Activated B cell treated with CpG ODN at 0.5 μM for 24 hours (primary cell): ENCODE measurements at places on chromosomes 13 and 19. TPM values are rescaled to one million over a fixed set of nuclear protein-coding genes. Genes with fewer than 3 reads are reported as not detected.

NCAN gene
- total RNA-seq: not detected in 2 replicates

FCGBP gene
- 5.8 and 6.1 TPM in 2 replicates for total RNA-seq

GRCh38 chr13:30727491-30728355 lies 7.6 kb upstream of the ALOX5AP start:
- no peaks in the 10 kb centered on the region for H3K36me3 ChIP-seq
- no peak for DNase-seq
- no peaks in the 10 kb centered on the region for H3K27me3 ChIP-seq
- H3K4me3 ChIP-seq: no peak overlapping the region
- peaks cover 1% of the 10 kb centered on the region for H3K4me1 ChIP-seq

IGFL2 gene
- total RNA-seq: not detected in 2 replicates

FAM83E gene
- 3.5 and 5.6 TPM in 2 replicates for total RNA-seq

MYBPC2 gene
- total RNA-seq: 1.1 and 1.4 TPM in 2 replicates

DNA sequence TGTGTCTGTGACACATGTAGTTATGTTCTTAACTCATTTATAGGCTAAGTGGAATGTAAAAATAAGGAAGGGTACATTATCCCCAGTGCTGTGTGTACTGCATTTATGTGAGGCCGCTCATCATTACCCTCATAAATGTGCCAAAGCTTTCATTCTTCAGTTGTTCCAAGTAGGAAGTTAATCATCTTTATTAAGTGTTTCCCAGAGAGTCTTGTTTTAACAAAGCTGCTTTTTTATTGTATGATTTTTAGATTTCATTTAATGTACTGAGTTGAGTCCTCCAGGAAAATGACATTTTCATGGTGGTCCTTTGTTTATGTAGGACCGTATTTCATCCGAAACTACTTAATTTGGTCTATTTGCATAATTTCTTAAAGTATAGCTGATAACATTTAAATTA lies 379.8 kb downstream of the DLEU7 start:
- no peak for DNase-seq
- H3K36me3 ChIP-seq: no peaks in the 10 kb centered on the region
- no peak overlapping the region for H3K4me3 ChIP-seq
- H3K4me1 ChIP-seq: peaks cover 2% of the 10 kb centered on the region

RFX2 gene
- total RNA-seq: 5.2 and 7.0 TPM in 2 replicates

DNA sequence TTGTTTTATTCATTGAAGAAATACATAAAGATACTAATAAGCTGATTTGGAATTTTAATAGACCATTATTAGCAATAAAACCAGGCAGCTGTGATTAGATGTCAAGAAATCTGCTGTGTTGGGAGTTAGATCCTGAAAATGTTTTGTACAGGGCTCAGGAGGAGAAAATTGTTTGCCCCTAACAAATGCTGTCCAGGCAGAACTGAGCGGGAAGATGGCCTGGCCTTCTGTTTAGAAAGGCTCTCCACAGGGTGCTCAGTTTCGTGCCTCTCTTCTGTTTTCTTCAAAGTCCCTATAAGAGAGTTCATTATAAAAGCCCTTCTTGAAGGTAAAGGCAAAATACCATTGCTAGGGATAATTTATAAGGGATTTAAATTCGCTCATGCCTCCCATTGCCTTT lies 64.1 kb downstream of the ERCC5 start:
- H3K4me1 ChIP-seq: no peaks in the 10 kb centered on the region
- no peaks in the 10 kb centered on the region for H3K36me3 ChIP-seq
- H3K27me3 ChIP-seq: peaks cover 14% of the 10 kb centered on the region
- no peak overlapping the region for H3K4me3 ChIP-seq
- no peak for DNase-seq

ANGPTL4 gene
- total RNA-seq: not detected in 2 replicates

GRCh38 chr19:53813996-53814395 lies 10.1 kb downstream of the NLRP12 start:
- DNase-seq: no peak
- no peak overlapping the region for H3K27ac ChIP-seq
- H3K4me3 ChIP-seq: no peak overlapping the region
- H3K4me1 ChIP-seq: no peaks in the 10 kb centered on the region
- H3K27me3 ChIP-seq: no peaks in the 10 kb centered on the region

GRCh38 chr19:10826231-10826630 lies 9.8 kb downstream of the TMED1 start:
- H3K4me1 ChIP-seq: no peaks in the 10 kb centered on the region
- H3K27me3 ChIP-seq: no peaks in the 10 kb centered on the region
- H3K36me3 ChIP-seq: peaks cover 65% of the 10 kb centered on the region
- no peak for DNase-seq
